Purkinje cell (primary cell): ENCODE measurements at places on chromosomes 6 and 20. TPM values are rescaled to one million over a fixed set of nuclear protein-coding genes. Genes with fewer than 3 reads are reported as not detected.

Gene FAM110A
- polyA plus RNA-seq: 0.30 and 0.39 TPM in 2 replicates

Gene ADTRP
- polyA plus RNA-seq: 1.3 and 2.3 TPM in 2 replicates

Gene SULF2
- polyA plus RNA-seq: 217 and 288 TPM in 2 replicates

Gene CST2
- polyA plus RNA-seq: not detected in 2 replicates

Gene GHRH
- polyA plus RNA-seq: not detected in 2 replicates

Gene GJA10
- not detected in 2 replicates for polyA plus RNA-seq
